ENCODE measurements at places on chromosomes 13 and 19.

DNA sequence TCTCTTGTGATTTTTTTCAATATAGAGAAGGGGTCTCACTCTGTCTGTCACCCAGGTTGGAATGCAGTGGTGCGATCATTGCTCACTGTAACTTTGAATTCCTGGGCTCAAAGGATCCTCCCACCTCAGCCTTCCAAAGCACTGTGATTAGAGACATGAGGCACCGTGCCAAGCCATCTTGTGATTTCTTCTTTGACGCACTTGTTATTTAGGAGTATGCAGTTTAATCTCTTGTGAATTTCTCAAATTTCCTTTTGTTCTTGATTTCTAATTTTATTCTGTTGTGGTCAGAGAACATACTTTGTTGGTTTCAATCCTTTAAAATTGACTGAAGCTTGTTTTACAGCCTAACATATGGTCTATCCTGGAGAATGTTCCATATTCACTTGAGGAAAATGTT is 14.5 kb downstream of the IPO5 start:
- no peak for DNase-seq

DNA sequence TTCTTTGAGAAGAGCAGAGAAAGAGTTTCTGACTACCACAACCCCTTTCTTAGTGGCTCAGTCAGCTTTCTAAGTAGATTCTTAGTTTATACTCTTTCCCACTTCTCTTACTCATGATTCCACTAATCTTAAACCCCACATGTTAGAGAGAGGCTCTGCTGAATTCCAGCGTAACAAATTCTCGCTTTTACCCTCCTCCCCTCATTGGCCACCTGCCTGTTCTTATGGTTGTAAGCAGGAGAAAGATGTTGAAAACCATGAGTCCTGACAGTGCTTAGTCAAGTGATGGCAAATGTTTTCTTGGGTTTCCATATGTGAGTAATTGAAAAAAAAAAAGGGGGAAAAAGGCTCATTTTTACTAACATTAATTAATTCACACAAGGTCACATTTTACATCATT is 125.9 kb downstream of the ZDHHC20 start:
- DNase-seq, result no peak

- no peak for DNase-seq
These were observed 26.2 kb downstream of the CELF5 start for GRCh38 chr19:3250675-3251074.

DNA sequence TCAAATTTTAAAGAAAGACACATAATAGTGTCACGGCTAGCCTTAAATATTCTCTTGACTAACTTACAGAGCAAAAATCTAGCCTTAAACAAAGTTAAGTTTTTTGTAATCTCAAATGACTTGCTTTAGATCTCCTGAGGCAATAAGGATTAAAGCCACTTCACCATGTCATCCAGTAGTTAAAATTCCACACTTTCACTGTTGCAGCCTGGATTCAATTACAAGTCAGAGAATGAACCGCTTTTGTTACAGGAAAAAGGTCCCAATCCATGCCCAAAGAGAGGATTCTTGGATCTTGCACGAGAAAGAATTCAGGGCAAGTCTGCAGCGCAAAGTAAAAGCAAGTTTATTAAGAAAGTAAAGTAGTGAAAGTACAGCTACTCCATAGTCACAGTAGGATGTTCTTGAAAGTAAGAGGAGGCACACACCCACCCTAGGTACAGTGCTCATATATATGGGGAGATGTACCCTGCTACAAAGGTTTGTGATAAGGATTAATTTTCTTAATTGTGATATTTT is 34.6 kb upstream of the CD177 start:
- no peak for DNase-seq

DNA sequence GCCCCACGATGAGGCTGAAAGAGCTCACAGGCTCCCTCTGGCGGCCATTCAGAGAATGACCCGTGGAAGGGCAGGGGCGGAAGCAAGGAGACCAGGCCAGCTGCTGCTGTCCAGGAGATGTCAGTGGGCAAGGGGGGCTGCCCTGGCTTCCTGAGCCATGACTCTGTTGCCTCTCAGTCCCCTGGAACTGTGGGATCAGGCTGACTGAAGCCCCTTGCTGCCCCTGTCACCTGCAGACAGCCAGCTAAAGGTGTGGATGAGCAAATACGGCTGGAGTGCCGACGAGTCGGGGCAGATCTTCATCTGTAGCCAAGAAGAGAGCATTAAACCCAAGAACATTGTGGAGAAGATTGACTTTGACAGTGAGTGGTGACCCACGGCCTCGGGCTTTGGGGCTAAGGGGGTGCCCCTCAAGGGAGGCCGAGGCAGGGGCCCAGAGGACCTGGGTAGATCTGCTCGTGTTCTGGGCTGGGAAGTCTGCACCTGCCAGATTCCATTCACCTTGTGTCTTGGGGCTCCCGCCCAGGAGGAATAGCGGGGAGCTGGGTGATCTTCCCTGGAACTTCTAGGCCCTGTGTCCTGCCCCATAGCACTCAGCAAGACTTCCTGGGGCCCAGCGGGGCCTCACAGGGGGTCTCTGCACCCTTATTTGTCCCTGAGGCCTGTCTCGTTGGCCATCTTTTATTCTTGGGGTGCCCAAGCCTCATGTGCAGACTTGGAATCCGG is 12.5 kb upstream of the ACTN4 start:
- no peak for DNase-seq

- no peak for DNase-seq
These were observed 96.6 kb upstream of the FREM2 start for GRCh38 chr13:38590230-38590629.

- no peak for DNase-seq
These were observed 54.0 kb upstream of the DOCK9 start for GRCh38 chr13:99031832-99032231.

DNA sequence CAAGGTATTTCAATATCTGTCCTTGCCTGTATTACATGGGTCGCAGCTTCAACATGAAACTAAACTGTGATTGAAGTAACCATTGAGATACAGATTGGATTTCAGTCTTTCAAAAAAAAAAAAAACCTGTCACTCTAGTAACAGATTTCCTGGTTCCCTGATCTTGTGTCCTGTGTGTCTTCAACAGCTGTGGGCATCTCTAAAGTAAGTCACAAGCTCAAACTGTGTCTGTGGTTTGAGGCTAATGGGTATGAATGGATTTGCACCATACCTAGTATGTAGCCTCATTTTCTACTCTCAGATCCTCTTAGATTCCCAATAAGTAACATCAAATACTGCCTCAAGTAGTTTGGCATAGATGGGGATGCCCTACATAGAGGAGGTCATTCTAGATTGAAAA is 300.1 kb downstream of the COG6 start:
- DNase-seq, result no peak

- no peak for DNase-seq
These were observed 1512.0 kb downstream of the SLITRK1 start for GRCh38 chr13:82370316-82370715.

DNA sequence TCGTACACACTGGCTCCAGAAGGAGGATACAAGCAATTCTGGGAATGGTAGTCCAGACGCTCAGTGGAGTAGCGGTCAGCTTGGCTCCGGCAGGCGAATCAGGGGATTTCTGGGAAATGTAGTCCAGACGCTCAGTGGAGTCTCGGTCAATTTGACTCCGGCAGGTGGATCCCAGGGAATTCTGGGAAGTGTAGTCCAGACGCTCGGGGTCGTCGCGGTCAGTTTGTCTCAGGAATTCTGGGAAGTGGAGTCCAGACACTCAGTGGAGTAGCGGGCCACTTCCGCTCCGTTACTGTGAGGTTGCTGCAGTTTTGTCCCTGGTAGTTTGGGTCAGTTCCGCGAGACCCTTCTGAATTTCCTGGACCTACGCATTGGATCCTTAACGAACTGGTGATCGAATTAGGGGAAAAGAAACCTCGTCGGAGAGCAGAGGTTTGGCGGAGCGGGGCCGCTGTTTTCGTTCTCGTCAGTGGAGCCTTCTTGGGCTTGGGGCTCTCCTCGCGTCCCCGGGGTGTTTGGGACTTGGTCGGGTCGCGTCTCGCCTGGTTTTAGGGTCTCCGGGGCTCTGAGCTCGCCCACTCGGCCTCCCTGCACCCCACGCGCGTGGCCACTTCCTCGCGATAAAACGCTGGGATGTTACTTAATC is at the start of gene ZNF225:
Gene ZNF225 (plus strand): TSS at position 262 of the 646 bp plus-strand sequence. CDS start 2,429 bp downstream, outside the sequence.
- DNase-seq, result peak; percentile 96

GRCh38 chr19:3175781-3176714 is 2.5 kb upstream of the S1PR4 start:
- peak; percentile 56 for DNase-seq

DNA sequence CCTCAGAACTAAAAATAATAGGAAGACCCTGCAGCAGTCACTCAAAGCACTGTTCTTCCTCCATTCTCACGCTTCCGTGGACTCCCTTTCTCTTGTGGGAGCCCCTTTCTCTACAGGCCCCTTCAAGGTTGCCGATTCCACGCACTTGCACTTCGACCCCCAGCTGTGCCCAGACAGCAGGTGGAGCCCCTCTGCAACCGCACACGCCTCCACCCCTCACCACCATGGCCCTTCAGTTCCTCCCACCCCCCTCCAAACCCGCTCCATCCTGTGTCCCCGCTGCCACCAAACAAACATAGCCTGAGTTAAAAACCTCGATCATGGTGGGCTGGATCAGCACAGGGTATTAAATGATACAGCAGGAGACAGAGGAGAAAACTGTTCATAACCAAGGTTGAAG is 102.6 kb downstream of the STK24 start:
- DNase-seq, result no peak

DNA sequence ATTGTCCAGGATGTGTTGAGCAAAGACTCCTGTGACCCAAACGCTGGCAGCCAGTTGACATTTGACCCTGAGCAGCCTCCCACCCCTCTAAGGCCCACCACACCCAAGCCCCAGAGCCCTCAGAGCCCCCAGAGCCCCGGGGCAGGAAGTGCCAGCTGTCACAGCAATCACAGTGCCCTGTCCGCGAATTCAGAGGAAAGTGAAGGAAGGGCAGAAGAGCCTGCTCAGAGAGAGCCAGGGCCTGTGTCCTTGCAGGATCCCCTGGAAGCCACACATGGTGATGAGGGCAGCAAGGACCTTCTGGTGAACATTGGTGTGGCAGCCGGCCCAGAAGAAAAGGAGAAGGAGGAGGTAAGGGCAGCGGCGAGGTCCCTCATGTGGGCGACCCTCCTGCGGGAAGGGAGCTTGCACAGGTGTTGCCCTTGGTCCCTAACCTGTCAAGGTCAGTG is 63.7 kb downstream of the SPATA13 start:
- DNase-seq, result no peak

- DNase-seq, result no peak
These were observed 3.4 kb upstream of the ASPDH start for GRCh38 chr19:50516964-50517703.

DNA sequence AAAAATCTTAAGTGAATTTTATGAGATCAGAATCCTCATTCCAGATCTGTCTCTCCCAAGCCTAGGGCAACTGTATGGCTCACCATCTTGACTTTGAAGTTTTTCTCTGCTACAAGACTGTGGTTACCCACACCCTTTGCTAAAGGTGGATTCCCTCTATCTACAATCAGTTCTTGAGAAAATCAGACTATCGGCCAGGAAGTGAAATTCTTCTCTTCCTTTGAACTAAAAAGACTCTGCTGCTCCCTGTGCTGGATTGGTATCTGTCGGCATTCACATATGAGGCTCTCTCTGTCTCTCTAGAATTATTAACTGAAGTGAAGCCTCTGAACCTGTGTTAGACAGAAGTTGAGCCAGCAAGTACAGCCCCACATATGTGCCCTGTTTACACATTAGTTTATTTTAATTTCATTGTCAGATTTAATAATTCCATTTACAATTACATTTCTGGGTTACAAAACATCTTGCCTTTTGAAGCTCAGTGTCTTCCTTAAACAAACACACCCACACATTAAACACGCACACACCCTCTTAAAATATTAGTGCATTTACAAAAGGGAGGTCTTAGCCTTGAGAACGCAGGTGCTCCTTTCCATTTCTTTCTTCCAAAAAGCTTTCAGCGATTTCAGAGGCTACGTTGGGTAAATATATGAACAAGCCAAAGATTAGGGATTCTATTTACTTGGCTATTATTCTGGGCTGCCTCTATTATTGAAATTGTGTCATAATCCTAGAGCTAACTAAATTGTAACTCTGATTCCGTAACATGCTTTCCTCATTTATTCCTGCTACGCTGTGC is 145.7 kb downstream of the MIPEP start:
- no peak for DNase-seq

DNA sequence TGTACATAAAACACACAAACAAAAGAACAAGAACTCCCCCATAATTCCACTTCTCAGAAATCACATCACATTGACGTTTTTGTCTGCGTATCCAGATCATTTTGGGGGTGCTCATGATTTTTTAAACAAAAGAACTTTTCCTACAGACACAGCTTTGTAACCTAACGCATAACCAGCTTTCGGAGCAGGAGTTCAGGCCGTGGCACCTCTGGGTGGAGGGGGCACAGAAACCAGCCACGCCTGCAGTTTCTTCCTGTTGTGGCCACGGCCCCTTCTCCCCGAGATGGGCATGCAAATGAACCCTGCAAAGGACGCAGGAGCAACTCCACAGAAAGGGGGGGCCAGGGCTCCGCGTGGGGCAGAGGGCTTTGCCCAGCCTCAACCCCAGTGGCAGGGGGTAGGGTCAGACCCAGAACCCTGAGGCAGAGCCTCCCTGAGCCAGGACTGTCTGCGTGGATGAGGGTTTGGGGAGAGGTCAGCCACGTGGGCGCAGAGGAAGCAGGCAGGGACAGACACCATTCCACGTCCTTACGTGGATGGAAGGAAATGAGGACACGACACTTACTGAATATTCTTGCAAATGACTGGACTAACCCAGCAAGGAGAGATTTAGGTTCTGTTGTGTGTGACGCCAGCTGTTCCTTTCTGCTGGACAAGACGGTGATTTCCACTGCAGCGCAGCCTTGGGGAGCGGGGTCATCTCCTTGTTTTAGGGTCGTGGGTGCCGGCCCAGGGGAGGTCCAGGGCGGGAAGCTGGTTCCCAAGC is 64.4 kb downstream of the RASA3 start:
- DNase-seq, result no peak

GRCh38 chr19:5298471-5298901 is 42.1 kb downstream of the PTPRS start:
- DNase-seq, result no peak

DNA sequence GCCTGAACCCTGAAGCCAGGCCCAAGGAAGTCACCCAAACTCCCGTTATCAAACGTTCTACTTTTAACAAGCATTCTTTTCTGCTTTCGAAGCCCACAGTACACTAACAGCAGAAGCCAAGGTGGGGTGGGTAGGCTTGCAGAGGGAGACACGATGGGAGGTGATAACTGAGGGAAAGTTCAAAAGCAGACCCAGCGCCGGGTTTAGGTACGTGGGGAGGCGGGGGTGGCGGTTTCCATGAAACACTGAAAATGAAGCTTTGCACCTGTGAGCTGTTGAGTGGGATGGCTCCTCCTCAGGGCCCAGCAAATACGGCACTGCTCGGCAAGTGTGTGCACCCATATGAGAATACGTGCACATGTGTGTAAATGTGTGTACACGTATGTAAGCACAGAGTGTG is 49.8 kb downstream of the KLF2 start:
- DNase-seq, result no peak

GRCh38 chr19:15911599-15912235 is 13.8 kb upstream of the CYP4F2 start:
- DNase-seq, result no peak

- DNase-seq, result no peak
These were observed 507 bp downstream of the ALG5 start for GRCh38 chr13:36998624-36999041.

DNA sequence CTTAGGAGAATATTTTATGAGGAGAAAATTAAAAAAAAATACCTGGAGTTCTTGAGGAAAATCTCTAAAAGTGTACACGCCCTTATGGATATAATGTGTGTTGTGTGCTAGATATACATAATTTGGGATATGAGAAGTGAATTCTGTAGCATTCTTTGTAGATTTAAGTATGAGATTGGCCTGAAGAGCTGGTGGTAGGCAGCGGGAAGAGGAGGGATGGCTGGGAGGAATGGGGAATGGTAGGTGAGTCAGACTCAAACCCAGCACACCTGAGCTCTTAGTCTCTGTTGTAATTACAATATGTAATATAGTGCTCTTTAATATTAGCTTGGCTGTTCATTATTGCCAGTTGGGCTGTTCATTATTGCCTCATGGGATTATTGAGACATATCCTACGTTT is 7.0 kb downstream of the CHAMP1 start:
- DNase-seq, result no peak
